ENCODE measurements at places on chromosomes 1 and 21.

- ATAC-seq = no peak
These were observed 5.0 kb upstream of the ACOT11 start for GRCh38 chr1:54542962-54543539.

DNA sequence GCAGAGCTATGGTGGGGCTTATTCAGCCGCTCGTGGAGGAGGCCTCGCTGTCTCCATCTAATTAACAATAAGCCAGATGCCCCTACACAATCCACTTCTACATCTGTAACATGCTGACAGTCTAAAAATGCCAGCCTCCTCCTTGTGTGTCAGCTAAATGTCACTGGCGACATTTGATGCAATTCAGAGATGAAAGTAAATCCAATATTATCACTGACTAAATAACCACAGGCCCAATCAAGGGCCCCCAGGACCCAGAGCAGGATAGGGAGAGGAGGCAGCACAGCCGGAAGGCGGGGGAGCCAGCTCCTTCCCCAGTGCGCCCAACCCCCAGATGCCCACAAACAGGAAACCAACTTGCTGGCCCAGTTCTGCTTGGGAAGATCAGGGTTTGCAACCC, 76.6 kb downstream of the DMRTA2 start:
- ATAC-seq = no peak

DNA sequence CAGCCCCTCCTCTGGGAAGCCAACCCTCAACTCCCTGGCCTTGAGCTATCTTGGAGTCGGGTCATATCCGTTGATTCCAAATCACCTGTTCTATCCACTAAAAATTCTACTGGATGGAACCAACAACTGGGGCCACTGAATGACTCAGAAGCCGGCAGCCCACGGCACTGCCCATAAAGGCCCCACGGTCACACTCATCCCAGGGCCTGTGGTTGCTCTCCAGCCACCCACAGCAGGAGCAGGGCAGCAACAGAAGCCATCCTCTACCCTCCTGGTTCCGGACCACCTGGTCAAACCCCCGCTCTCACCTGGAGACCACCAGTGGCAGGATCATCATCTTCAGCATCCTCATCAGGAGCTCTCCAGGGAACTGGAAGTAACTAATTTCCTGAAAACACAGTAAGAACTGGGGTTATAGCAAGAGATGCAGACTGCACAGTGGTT, 8.4 kb downstream of the SLC1A7 start:
- no peak for ATAC-seq

- ATAC-seq = no peak
These were observed 75.6 kb downstream of the MTR start for GRCh38 chr1:236870721-236871120.

DNA sequence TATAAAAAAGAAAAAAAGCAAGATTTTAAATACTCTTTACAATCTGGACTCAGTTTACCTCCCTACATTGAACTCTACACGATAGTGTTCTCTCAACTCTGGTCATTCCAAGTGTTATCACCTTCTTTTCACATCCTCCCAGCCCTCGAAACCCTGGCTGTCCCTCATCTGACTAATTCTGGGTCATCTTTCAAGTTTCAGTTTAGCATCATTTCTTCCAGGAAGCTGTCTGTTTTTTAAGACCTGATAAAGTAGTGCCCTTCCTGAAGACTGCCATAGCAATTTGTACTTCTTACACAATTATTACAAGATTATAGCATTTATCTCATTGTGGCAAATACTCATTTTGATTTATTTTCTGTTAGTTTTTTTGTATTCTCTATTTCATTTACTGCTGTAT, 1.2 kb downstream of the ALG14 start:
- ATAC-seq = no peak

DNA sequence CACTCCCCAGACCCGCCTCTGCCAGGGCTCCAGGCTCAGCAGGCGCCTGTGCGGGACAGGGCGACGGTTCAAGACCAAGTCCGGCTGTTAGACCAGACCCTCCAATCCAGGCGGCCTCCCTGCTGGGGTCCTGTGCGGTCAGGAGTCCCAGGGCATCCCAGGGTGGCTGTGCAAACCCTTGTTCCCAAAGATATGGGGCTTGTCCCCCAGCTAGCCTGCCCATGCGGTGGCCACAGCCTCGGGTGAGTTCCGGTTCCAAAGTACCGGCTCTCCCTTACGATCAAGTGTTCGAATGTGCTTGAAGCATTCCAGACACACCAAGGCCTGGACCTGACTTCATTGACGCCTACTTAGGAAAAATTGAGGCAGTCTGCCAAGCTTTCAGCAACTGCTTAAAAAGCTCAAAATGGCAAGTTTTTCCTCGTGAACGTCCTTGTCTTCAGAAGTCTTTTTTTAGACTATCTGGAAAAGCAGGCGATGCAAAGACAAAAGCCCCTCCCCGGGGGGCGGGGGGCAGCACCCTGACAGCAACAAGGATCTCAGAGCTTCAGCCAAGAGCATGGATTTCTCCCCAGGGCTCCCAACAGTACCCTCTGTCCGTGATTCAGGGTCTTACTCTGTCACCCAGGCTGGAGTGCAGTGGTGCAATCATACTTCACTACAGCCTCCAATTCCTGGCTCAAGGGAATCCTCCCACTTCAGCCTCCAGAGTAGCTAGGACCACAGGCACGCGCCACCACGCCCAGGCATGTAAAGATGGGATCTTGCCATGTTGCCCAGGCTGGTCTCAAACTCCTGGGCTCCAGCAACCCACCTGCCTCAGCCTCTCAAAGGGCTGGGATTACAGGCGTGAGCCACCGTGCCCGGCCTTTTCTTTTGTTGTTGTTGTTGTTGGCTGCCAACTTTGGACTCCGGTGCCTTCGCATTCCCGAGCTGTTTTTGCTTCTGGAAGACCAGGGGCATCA, 2.3 kb downstream of the FAAP20 start:
- ATAC-seq = no peak

DNA sequence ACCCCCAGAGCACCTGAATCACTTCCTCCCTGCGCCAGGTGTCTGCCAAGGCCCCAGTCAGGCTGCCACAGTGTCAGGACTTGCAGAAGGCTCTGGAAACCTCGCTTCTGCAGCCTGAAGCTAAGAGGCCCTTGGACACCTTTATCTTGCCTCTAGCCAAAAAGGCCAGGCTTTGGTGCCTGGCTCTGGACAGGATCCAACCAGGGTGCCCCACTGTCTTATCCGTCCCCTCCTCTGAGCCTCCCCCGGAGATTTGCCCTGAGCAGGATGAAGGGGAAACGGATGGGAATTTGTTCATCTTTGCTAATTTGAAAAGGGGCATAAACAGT, 12.8 kb upstream of the CLSTN1 start:
- no peak for ATAC-seq

Data from esophagus mucosa (tissue), 1 donor.